Activated T-cell treated with anti-CD3 and anti-CD28 coated beads, Interleukin-2, amount 50 U/mL, for 1 hour (primary cell): ENCODE measurements at places on chromosomes 5 and 9.

DNA sequence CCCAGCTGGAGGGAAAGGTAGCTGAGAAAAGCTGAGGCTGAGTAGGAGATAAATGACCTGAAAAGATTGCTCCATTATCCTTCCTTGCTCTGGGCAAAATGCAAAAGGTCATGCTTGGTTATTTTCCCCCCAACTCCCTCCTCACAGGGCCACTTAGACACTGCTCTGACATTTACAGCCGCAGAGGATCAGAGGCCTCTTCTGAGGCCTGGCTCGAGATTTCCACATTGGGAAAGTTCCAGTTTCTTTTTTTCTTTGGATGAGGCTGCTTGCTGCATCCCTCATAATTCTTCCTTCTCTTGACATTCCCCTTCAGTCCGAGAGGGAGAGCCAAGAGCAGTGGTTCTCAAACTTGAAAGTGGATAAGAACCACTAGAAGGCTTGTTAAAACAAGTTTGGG, 60.1 kb upstream of the HSPA9 start:
- DNase-seq: no peak

- DNase-seq: no peak
Measured at GRCh38 chr5:57549566-57549965, 67.0 kb upstream of the ACTBL2 start.

- DNase-seq: no peak
Measured at GRCh38 chr9:77019926-77020412, 514 bp downstream of the FOXB2 start.

- no peak for DNase-seq
Measured at GRCh38 chr5:10607666-10608073, 43.8 kb downstream of the ANKRD33B start.

DNA sequence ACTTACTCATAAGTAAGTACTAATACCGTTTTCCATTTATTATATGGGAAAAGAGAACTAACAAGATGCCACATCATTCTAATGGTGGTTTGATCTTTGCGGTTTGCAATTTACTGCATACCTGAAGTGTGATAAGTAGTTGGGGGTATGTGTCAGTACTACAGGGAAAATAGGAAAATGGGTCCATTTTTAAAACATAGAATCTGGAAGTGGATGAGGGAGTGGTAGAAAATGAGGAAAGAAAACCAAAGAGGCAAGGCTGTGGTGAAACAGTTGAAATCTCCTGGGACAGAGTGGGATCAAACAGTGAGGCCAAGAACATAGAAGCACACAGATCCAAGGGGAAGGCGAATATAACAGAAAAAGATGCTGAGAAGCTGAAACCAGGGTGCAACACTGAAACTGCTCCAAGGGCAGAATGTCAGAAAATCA, 6.7 kb downstream of the ADAMTSL1 start:
- DNase-seq: no peak

DNA sequence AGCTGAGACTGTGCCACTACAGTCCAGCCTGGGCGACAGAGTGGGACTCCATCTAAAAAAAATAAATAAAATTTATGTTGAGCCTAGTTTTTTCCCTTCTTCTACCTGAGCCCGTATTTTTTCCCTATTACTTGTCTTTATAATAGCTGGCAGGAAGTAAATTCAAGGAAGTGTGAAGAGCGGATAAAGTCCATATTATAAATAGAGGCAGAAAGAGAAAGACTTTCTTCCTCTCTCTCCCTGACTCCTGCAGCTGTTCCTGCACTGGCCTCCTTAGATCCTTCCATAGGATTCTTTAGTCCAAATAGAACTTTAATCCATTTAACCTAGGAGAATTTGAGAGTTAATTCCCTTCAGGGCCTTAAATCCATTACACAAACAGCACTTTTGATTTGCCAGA, 10.3 kb upstream of the ERBIN start:
- DNase-seq: no peak

DNA sequence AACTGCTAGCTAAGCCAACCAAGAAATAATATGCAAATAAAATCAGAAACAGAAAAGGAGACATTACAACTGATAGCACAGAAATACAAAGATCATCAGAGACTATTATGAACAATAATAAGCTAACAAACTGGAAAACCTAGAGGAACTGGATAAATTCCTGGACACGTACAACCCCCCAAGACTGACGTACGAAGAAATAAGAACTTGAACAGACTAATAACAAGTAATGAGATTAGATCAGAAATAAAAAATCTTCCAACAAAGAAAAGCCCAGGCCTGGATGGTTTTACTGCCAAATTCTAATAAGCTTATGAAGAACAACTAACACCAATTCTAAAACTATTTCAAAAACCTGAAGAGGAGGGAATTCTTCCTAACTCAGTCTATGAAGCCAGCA, 67.9 kb downstream of the EPB41L4A start:
- DNase-seq: no peak

DNA sequence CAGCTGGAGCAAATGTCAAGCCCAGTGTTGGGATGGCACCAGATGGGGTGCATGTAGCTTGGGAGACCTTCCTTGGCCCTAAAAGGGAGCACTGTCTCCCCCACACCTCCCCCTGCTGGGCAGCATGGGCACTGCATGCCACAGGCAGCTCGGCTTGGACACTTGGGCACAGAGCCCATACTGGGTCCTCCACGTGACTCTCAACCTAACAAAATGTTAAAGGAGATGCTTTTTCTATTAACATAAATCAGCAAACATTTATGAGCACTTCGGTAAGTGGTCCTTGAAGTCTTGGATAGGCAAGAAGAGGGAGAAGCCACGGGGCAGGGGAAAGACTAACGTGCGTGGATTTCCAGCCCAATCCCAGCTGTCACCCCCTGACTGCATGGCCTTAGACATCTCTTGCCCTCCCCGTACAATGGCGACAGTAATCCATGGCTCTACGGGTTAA, 23.9 kb upstream of the MAPK9 start:
- DNase-seq: peak; percentile 80

DNA sequence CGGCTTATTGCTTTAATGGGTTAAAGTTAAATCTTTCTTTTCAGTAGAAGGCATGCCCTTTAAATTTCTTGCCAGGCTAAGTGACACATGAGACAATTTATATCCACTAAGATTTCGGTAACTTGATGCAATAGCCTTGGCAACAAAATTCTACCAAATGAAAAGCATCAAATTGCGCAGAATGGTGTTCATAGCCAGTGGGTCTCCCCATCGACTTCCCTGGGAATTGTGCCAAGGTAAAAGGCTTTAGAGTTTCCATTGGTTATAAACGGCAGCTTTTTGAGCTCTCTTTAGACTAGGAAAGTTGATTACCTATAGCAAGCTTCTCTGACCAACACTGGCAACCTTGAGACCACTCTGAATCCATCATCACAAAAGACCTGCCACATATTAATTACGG, 358.4 kb downstream of the ARRDC3 start:
- DNase-seq: no peak

DNA sequence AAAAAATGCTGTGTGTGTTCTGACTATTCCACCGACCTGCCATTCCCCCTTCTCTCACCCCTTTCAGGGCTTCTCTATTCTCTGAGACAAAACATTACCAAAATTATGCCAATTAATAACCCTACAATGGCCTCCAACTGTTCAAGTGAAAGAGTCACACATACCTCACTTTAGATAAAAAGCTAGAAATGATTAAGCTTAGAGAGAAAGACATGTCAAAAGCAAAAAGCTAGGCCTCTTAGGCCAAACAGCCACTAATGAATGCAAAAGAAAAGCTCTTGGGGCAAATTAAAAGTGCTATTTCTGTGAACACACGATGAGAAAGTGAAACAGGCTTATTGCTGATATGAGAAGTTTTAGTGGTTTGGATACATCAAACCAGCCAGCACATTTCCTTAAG, 279.6 kb upstream of the GRAMD2B start:
- no peak for DNase-seq

DNA sequence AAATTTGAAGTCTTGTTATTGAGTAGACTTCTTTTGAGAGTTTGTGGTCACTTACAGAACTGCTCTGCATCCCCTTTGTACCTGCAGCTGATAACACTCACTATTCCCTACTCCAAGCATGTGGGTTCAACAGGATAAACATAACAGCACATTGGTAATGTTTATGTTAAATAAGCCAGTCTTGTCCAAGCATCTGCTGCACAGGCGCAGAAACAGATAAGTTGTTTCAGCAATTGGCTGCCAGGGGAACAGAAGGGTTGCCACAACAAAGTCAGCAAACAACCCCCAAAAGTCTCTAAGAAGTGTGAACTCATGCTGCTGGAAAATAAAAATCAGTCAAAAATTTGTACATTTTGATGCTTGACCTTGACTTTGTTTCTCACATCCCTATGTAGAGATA, 174.6 kb downstream of the GDNF start:
- DNase-seq: no peak

DNA sequence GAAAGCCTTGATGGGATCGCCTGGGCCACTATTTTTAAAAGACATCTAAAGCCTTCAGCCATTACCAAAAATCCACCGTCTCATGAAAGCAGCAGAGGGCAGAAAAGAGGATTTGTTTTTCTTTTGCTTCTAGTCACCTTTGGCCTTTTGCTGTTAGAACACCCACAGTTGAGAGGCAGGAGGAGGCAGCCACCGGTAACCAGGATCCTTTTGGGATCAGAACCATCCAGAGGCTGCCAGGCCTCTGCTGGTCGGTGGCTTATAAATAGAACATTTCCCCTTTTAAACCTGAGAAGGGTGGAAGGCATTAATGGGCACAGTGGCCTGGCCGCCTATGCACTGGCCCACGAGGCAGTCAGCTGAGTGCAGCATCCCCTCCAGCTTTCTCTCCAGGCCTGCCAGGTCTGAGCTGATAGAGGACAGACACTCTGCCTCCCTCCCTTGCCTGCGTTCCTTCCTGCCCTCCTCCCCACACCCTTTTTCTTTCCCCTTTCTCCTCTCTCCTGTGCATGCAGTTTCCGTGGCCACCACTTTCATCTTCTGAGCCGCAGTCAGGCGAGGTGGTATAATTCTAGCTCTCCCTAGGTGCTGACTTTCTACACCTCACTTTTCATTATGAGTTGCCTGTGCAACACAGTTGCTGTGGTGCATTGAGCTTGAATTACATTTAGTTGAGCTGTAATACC, 253.4 kb downstream of the ARHGAP26 start:
- no peak for DNase-seq

GRCh38 chr9:105296877-105297287, 52.4 kb downstream of the SLC44A1 start:
- no peak for DNase-seq

- no peak for DNase-seq
Measured at GRCh38 chr5:112846556-112846955, 14.5 kb upstream of the SRP19 start.

DNA sequence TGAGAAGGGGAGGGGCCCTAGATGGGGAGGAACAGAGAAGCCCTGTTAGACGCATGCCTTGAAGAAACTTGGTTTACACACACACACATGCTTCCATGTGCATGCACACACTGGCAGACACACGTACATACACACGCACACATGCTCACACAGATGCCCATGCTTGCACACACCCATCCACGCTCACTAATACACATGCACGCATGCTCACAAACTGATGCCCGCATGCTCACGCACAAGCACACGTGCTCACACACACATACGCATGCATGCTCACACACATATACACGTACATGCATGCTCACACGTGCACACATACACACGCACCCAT, 32.1 kb upstream of the EGFL7 start:
- no peak for DNase-seq

- DNase-seq: no peak
Measured at GRCh38 chr5:100877274-100877673, 25.8 kb downstream of the ST8SIA4 start.

DNA sequence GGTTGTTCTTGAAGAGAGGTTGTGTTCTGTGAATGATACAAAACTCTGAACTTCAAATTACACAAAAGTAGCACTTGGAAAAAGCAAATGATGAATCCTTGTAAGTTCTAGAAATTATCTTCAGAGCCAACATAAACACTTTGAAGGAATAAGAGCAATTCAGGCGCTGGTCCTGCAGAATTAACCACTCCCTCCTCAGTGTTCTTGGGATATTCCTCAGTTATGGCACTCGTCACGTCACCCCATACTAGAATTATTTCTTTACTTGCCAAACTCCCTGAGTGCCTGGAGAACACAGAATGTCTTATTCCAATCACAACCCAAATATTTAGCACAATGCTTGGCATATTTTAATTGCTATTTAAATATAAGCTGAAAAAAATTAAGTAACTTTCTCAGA, 126.3 kb downstream of the EFNA5 start:
- no peak for DNase-seq

- no peak for DNase-seq
Measured at GRCh38 chr5:54263447-54263846, 46.9 kb downstream of the ARL15 start.

- no peak for DNase-seq
Measured at GRCh38 chr5:54254482-54255198, 55.7 kb downstream of the ARL15 start.

DNA sequence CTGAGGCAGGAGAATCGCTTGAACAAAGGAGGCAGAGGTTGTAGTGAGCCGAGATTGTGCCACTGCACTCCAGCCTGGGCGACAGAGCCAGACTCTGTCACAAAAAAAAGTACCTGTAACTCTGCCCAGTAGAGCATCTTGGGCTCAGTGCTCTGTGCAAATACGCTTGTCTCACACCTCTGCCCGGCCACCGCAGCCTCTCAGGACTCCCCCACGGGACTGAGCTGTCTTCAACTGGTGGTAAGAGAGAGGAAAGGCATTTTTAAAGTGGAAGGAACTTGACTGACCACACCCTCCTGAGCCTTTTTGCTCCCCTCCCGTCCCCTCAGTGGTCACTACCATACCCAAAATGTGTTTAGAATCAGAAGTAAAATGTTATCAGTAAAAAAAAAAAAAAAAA, 174.3 kb upstream of the PIK3R1 start:
- DNase-seq: no peak

- DNase-seq: no peak
Measured at GRCh38 chr5:168295574-168296201, 4.2 kb downstream of the WWC1 start.

DNA sequence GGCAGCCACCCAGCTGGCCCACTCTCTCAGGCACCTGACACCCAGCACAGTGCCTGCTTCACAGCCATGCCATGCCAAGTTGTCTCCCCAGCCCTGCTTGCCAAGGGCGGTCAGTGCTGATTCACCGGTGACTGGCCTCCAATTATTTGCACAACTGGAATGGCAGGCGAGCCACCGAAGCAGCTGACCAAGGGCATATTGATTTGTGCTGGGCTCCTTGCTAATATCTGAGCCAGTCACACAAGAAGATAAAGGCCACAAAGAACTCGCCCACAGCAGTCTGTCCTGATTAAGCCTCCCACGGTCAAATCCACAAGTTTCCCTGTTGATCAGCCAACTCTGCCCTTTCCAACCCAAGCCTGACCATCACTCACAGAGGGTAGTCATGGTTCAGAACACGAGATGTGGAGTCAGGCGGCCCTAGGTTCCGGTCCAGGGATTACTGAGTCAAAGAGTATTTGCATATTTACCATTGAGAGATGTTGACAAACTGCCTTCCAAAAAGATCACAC, 6.4 kb upstream of the EEIG1 start:
- no peak for DNase-seq
